COLO829 (cell line): ENCODE measurements at places on chromosomes 6 and 20.

- DNase-seq = no peak
Observed at GRCh38 chr6:157070403-157071107, 252.8 kb downstream of the TMEM242 start.

DNA sequence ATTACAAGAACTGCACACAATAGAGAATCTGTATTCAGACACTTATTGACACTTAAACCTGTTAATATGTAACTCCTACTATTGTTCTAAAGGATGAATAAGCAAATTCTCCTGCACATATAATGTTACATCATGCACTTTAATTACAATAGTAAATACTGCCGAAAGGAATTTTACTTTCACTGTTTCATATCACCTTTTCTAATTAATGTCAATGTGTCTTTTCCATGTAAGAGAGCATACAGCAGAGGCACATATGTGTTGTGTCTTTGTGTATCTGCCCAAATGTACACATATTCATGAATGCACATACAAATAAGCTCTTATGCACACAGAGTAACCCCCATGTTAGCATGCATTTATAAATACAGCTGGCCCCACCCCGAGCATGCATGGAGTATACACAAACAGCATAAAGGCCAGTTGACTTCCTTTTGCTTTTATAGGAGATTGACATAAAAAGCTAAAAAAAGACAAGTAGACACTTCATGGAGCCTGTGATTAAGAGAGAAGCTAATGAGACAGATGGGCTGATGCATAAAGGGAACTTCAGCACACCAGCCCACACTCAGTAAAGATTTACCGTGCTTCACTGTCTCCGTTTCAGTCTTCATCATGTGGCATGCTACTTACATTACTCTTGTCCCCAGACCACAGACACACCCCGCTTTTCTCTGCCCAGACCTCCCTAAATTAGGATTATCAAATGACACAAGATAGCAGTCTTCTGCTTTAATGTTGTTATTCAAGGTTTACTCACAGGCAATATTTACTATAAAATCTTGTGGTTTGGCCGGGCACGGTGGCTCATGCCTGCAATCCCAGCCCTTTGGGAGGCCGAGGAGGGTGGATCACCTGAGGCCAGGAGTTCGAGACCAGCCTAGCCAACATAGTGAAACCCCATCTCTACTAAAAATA lies 184.6 kb downstream of the ATXN1 start:
- no peak for DNase-seq

- DNase-seq = no peak
Observed at GRCh38 chr6:134602123-134602522, 284.2 kb upstream of the SGK1 start.

GRCh38 chr6:50905297-50905696 lies 86.6 kb downstream of the TFAP2B start:
- no peak for DNase-seq

DNA sequence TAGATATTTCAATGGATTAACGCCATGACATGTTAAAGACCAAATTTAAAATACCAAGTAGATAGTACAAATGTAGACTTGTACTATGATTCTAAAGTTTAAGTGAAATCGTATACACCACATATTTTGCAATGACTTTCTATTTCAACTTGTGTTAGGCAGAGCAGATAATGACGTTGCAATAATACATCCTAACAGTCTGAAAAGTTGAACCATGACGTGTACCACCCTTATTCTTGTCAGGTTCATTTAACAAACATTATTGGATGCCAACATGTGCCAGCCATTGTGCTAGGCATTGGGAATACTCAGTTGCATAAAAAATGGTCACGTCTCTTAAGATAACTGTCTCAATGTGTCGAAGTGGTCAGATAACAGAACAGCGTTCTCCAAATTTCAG lies 50.0 kb downstream of the BCAS1 start:
- no peak for DNase-seq

- DNase-seq = no peak
Observed at GRCh38 chr20:17586250-17586649, 16.4 kb downstream of the DSTN start.

DNA sequence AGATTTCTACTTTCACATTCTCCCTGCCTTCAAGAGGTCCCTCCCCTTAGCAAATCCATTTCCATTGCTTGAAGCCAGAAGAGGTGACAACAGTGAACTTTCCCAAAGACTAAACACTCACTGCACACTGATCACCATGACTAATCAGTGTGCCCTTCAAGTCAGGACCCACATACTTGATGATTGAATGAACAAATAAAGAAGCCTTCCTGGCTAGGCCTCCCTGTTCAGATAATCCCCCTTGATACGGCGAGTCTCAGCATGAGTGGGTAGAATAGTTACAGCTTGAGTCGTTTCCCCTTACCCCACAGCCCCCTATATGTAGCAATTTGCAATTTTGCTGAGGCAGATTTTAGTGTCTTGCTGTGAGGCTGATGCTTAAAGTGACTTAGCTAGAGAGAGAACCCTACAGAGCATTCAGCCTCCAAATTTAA lies 102.2 kb downstream of the UNC5CL start:
- DNase-seq = no peak
